T1000 (cell line): ENCODE measurements at places on chromosomes 16 and 17.

DNA sequence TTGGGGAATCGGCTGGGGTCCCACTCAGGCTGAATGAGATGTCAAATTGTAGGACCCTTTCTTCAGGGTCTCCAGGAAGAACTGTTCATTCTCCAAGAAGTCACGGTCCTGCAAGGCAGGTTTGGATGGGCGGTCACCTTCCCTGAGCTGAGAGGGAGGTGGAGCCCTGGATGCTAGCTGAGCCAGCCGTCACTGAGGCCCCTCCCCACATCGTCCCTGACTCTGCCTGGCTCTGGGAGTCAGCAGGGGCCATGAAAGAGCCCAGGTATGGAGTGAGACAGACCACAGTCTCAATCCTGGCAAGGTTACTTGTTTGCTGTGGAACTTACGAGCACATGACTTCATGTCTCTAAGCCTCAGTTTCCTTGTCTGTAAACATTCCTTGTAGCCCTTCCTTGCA is 6.0 kb upstream of the MRPL38 start:
- DNase-seq = no peak

DNA sequence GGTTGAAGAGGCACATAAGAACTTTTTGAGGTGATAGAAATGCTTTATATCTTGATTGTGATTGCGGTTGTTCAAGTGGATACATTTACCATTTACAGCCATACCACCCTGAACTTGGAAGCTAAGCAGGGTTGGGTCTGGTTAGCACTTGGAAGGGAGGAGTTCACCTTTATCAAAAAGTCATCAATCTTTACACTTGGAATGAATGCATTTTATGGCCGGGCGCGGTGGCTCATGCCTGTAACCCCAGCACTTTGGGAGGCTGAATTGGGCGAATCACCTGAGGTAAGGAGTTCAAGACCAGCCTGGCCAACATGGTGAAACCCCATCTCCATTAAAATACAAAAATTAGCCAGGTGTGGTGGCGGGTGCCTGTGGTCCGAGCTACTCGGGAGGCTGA is 9.5 kb upstream of the GJD3 start:
- no peak for DNase-seq

DNA sequence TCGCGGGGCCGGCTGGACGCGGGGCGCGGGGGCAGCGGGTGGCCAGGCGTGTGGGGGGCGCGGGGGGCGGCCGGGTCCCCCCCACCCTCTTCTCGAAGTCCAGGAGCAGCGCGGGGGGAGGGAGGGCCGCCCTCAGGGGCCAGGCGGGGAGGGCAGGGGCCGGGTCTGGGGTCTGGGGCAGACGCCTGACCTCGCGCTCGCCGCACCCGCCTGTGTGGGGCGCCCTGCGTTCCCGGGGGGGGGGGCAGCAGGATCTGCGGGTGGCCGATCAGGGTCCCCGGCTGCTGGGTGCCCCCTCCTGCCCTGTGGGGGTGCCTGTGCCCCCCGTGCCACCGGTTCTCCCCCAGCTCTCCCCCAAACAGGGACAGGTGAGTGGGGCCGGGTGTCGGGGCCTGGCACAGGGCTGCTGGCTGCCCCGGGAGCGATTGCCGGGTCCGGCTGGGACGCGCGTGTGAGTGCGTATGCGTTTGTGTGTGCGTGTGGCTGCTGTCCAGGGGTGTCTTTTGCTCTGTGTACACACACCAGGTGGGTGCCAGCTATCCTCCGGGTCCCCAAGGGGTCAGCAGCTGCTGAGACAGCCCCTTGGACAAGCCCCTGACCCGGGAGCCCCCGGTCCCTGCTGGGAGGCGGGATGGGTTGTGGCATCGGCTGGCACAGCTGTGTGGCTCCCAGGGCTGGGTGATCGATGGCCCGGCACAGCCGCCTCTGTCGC is 663 bp downstream of the PRR35 start:
- DNase-seq = no peak

- DNase-seq = no peak
These were observed 3.9 kb downstream of the TAF1C start for GRCh38 chr16:84182680-84183571.

DNA sequence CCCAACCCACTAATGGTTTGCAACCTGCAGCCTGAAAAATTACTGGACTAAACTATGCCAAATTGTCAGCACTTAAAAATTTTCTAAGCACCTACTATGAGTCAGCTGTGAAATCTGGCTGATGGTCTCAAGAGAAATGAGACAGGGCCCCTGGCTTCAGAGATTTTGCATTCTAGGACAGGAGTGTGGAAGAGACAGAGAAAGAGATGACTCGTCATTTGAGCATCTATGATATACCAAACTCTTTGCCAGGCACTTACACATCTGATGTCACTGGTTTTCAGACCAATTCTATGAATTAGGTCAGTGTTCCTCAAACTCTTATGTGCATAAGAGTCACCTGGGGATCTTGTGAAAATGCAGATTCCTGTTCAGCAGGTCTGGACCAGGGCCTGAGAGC is 44.4 kb downstream of the CLEC19A start:
- no peak for DNase-seq

GRCh38 chr17:67779098-67779672 is 46.1 kb upstream of the BPTF start:
- DNase-seq = no peak

DNA sequence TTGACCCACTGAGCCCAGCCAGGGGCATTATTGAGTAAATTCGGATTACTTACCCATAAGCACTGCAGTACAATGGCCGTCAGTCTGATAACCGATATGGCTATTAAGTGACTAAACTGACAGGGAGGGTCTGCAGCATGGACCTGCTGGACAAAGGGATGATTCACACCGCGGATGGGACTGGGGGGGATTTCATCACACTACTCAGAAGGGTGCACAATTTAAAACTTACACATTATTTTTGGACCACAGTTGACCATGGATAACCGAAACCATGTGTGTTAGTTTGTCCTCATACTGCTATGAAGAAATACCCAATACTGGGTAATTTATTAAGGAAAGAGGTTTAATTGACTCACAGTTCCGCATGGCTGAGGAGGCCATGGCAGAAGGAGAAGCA is 106.5 kb downstream of the ABCC6 start:
- no peak for DNase-seq

DNA sequence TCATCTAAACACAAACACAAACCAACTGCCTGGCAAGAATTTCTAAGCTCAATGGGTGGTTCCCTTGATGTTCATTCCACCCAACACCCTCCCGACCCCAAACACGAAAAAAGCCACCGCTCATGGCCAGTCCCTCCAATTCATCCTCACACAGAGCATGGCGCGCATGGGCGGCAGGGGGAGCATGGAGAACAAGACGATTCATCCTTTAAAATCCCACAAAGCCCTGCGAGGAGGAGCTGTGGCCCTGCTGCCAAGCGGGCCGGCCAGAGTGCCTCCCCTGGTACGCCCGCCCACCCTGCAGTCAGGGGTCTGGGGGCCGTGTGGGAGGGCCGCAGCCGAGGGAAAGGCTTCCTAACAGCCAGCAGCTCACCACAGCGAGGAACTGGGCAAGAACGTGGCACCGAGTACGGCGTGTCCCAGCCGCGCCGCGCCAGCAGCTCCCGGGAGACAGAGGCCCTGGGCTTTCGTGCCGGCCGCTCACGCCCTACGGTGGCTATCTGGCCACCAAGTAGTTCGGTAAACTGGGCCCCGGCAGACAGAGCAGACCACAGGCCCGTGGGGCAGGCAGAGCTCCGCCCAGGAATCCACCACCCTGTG is 60.9 kb downstream of the KLHDC4 start:
- DNase-seq = no peak

- no peak for DNase-seq
These were observed 289.2 kb upstream of the FOXF1 start for GRCh38 chr16:86221085-86221484.

DNA sequence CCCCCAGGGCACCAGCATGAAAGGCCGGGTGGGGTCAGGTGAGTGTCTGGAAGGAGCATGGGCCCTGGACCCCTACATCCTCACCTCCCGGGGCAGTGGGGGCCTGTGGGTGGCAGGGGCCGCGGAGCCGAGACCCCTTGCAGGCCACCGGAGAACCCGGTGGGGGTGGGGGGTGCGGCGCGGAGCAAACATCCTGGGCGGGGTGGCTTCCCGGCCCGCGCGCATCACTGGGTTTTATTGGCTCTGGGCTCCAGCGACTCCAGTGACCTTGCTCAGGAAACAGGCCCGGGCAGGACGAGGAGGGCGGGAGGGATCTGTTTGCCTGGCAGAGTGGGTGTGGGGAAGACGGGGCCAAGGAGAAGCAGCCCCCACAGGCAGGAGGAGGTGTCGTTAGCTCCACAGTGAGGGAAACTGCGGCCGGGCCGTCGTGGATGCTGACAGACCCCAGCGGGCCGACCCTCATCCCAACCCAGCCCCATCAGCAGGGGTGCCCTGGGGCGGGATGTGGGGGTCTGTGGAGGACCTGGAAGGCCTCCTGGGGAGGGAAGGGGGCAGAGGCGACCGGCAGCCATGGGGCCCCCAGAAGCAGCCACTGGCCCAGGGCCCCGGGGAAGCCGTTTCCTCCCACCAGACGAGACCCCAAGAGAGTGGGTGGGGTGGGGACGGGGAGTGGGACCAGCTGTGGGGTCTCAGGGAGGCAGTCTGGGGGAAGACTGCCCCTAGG is 10.6 kb downstream of the SSTR5 start:
- no peak for DNase-seq

- no peak for DNase-seq
These were observed 29.3 kb upstream of the TNRC6C start for GRCh38 chr17:77929180-77929564.

- DNase-seq = no peak
These were observed 76.9 kb downstream of the ARHGAP44 start for GRCh38 chr17:12866244-12866643.

DNA sequence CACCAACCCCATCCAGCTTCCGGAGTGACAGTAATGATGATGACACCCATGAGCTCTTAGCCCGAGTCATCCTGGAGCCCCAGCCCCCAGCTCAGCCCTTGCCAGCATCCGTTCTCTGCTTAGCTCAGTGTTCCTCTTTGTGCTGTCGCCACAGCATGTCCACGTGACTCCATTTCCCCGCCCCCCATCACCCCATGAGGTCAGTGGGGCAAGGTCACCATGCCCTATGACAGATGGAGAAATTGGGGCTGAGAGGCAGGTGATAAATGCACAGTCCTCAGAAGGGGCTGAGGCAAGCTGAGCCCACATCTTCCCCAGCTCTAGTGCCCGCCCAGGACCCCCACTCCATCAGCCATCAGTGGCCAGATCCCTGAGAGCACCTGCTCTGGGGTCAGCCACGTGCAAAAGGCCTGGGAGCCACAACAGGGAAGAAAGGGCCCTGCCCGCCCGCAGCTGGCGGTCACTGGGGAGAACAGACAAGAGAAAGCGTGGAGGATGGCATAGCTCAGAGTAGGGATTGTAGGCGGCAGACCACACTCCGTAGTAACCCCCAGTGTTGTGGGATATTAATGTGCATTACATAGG is 17.1 kb downstream of the ITGB4 start:
- no peak for DNase-seq

DNA sequence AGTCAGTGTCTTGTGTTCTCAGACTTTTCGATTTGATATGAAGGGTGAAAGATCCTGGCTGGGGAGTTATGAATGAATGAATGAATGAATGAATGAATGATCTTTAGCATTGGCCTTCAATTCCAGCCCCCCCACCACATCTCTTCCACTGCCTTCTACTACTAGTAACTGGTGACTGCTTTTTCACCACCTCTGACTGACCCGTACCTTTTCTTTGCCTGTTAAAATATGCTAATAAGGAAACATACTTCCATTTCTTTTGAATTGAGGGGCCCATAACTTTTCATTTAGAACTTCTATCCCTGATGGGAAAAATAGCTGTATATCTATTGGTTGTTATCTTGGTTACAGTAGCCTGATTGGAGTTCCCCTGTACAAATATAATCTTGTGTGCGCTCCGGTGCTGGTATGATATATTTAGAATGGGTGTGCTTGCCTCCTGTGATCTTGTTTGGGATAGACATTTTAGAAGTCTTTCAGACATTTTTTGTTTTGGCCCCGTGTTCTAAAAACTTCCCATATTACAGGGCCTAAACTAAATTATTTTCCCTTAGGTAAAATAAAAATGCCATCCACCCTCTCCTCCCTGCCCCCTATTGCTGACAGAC is 3.4 kb downstream of the LYRM1 start:
- no peak for DNase-seq

- no peak for DNase-seq
These were observed 194.5 kb downstream of the RPTOR start for GRCh38 chr17:80738987-80739730.

DNA sequence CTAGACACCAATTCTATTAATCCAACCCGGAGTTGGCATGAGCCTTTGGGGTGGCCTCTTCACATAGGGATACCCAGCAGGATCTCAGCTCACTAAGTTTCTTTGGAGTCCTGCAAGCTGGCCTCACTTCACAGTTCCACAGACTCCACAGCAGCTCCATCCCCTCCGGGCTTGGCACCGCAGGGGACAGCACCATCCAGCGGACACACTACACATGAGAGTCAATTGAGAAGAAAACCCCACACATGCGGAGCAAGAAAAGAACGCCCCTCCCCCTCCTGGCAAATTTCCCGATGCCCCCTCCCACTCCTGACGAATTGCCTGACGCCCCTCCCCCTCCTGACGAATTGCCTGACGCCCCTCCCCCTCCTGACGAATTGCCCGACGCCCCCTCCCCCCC is 31.1 kb downstream of the KLHDC4 start:
- no peak for DNase-seq

DNA sequence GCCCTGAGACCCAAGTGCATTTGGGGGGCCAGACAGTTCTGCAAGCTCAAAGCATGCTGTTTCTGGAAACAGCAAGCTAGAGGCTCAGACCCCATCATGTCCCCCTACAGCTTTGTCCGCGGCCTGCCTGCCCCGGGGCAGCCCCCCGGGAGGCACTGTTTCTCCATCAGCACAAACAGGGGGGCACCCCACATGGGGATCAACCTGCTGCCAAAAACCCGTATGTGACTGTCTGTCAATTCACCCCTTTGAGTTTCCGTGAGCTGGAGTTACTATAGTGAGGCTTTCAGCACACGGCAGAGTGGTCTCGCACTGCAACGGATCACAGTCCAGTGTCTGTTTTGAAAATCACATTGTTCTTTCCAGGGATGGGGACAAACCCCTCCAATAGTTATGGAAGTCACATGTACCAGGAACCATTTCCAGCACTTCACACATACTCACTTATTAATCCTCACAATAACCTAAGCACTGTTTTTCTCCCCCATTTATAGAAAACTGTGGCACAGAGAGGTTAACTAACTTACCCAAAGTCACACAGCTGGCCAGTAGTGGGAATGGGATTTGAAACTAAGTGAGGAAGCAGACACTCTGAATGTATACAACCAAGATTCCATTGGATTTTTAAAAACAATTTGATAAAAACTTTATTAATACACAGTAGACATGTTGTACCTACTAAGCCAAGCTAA is 269.0 kb downstream of the C16orf95 start:
- no peak for DNase-seq
